Heart left ventricle (tissue), 16 donors: ENCODE measurements at places on chromosomes 6 and 20. TPM values are rescaled to one million over a fixed set of nuclear protein-coding genes. Genes with fewer than 3 reads are reported as not detected.
A peak's percentile ranks its signal among the peaks of the same experiment; 100 is the strongest.

BPI gene
- 0.25 TPM for total RNA-seq

UST gene
- total RNA-seq = 4.3 TPM

MTFR2 gene
- 0.30 TPM for total RNA-seq

ATP6V1G2 gene
- total RNA-seq = 1.4 TPM

DNA sequence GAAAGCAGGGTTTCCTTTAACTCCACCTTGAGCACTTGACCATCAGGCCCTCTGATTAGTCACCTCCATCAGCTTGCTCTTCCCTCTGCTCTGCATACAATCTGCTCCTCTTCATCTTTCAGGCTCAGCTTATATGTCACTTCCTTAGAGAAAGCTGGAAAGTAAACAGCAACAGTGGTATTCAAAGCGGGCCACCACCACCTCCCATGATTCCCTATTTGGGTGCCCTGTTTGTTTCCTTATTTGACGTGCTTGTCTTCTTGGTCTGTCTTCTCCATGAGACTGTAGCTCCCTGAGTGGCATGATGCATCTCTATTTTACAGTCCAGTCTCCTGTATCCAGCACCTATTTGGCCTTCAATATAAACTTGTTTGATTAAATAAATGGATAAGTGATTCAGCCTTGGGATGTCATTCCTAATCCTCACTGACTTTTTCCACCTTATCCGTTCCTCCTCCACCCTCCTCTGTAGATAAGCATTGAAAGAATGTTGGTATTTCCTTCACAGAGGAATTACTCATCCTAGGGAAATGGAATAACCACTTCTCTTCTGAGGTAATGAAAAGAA lies 102.8 kb upstream of the SGK1 start:
- DNase-seq = no peak

DNA sequence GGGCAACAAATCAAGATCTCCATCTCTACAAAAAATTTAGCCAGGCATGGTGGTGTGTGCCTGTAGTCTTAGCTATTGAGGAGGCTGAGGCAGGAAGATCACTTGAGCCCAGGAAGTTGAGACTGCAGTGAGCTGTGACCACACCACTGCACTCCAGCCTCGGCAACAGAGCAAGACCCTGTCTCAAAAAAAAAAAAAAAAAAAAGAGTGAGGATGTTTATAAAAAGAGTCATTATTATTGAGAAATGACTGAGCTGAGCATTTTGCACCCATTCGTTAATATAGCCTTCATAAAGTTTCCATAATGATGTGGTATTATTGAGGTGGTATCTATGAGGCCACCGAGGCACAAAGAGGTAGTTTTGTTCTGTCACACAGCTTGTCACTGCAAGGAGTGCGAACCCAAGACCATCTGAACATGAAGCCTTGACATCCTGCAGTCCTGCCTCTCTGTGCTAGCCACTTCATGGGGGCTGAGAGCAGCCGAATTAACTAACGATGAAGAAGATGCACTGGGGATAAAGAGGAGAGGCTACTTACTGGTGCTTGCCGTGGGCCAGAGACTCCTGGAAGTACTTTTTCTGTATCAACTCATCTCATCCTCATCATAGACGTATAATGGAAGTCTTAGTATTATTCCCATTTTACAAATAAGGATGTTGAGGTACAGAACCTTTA lies 175.5 kb downstream of the BCAS1 start:
- DNase-seq = no peak

- no peak for DNase-seq
Measured at GRCh38 chr6:122669418-122669817, 59.2 kb downstream of the PKIB start.

GRCh38 chr6:14038467-14039437 lies 78.8 kb upstream of the CD83 start:
- DNase-seq = no peak

- DNase-seq = no peak
Measured at GRCh38 chr6:170124150-170124549, 166.7 kb downstream of the DLL1 start.

GRCh38 chr6:36195471-36196112 lies 952 bp upstream of the BRPF3 start:
- no peak for DNase-seq

DNA sequence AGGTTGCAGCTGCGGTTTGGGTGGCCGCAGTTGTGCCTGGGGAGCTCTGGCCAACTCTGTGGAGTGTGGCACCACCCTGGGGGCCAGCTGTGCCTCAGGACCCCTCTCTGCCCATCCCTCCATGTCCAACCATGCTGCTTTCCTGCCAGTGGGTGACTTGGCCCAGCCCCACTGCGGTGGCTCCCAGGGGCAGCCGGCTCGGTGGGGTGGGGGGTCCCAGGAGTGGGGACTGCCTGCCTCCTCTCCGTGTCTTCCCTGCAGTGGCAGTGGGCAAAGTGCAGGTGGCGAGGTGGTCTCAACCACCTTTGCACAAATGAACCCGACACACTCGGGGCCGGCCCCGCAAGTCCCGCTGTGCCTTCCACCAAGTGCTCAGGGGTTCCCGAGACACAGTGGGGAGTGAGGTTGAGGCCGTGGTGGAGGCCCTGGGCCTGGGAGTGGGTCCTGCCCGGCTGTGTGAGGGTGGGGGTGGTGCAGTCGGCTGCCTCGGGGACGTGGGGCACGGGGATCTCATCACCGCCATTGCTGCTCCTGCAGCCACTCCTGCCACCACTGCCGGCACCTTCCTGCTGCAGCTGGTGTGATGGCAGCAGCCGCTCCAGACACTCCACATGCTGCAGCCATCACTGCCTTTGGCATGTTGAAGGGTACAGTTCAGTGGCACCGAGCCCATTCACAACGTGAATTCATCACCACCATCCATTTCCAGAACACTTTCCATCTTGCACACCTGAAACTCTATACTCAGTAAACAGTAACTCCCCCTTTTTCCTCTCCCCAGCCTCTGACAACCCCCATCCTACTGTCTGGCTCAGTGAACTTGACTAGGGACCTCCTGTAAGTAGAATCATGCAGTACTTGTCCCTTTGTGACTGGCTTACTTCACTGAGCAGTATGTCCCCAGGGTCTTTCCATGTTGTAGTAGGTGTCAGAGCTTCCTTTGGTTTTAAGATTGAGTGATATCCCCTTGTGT lies 10.7 kb upstream of the SLCO4A1 start:
- no peak for DNase-seq

GRCh38 chr6:33124525-33124901 lies 48.7 kb downstream of the HLA-DPB1 start:
- no peak for DNase-seq

DNA sequence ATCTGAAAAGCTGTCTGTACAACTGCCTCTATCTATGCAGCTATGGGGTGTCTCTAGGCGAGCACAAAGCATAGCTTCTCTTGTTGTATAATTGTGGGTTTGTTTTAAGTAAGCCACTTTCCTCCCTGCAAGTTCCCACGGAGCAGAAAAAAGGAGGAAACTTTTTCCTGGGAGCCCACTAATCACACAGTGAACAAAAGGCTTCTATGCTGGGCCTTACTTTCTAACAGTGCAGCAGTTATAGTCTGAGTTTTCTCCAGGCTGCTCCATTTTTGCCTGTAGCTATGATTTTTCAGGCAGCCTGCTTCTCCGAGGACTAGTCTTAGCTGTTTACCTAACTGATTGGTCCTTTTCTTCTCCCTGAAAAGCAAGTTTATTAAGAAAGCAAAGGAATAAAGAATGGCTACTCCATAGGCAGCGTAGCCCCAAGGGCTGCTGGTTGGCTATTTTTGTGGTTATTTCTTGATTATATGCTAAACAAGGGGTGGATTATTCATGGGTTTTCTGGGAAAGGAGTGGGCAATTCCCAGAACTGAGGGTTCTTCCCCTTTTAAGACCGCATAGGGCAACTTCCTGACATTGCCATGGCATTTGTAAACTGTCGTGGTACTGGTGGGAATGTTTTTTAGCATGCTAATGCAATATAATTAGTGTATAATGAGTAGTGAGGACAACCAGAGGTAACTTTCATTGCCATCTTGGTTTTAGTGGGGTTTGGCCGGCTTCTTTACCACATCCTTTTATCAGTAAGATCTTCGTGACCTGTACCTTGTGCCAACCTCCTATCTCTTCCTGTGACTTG lies 84.3 kb downstream of the OPRM1 start:
- no peak for DNase-seq

DNA sequence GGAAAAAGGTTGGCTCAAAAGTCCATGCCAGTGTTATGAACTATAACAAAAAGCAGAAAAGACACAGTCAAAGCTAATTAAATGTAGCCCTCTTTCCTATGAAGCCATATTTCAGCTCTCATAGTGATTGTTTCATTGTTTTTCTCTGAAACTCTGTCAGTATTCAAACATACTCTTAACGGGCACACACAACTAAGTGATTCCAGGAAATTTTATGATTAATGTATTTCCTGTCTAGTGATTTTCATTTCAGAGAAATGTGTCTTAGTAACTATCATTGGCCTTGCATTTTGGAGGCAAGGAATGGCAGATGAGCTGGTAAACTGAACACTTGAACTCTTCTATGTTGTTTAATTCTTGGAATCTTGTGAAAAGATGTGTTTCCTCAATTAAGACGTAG lies 68.0 kb downstream of the CLVS2 start:
- no peak for DNase-seq

DNA sequence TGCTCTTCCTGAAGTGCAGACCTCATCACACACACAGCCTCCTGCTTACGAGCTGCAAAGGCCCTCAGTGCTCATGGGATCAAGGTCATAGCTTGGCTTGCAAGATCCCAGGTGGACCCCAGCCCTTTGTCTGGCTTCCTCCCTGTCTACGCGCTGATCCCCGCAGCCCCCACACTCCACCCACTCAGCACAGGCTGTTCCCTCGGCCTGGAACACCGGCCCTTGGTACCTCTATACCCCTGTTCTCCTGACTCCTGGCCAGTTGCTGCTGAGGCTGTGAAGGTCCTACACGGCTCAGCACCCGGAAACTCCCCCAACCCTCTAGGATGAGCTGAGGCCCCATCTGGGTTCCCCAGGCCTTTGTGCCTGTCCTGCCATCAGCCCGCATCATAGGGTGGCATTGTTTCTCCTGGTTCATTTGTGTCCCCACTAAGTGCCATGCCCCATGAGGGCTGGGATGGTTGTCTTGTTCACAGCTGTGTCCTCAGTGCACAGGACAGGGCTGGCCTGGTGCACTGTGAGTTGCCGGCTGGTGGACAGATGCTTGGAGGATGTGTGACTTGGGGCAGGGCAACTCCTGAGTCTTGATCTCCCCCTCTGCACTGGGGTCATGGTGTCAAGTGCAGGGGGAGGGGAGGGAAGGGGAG lies 57.0 kb downstream of the ADNP start:
- DNase-seq = no peak

- peak; percentile 12 for DNase-seq
Measured at GRCh38 chr20:63508072-63508768, 9.3 kb upstream of the EEF1A2 start.
